Brain microvascular endothelial cell (primary cell): ENCODE measurements at places on chromosomes 5 and 9.

DNA sequence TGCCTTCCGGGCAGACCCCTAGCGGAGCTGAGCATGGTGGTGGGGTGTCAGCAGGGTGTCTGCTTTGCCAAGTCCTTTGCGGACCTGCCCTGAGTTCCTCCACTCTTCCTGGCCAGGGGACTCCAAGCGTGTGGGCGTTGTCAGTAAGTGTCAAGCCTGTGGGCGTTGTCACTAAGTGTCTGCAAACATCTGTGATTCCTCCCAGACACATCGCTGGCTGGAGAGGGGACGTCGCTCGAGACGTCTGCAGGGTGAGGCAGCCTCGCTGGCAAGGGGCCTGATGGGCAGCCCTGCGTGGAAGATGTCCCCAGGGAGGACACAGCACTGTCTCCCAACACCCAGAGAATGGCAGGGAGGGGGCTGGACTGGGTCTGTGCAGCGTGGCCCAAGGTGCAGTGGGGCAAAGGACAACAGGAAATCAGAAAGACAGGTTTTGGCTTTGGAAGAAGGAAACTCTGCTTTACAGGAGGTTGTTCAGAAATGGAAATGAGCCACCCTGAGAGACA, 28.8 kb downstream of the ADAMTSL2 start:
- DNase-seq = no peak

DNA sequence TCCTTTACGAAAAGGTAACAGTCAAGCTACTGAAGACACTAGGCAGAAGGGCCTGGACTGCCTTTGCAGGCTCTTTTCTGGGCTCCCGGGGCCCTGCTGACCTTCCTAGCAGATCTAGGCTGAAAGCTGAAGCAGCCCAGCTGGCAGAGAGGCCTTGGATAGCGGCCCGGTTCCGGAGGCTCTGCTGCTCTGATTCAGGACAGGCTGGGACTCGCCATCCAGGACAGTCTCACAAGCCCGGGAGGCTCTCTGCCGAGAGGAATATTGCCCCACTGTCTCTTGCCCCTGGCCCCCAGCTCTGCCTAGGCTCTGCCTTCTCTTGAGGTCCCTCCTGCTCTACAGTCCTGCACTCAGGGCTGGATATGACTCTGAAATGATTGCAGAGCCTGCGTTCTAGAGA, 67.8 kb downstream of the PSD2 start:
- DNase-seq = no peak

DNA sequence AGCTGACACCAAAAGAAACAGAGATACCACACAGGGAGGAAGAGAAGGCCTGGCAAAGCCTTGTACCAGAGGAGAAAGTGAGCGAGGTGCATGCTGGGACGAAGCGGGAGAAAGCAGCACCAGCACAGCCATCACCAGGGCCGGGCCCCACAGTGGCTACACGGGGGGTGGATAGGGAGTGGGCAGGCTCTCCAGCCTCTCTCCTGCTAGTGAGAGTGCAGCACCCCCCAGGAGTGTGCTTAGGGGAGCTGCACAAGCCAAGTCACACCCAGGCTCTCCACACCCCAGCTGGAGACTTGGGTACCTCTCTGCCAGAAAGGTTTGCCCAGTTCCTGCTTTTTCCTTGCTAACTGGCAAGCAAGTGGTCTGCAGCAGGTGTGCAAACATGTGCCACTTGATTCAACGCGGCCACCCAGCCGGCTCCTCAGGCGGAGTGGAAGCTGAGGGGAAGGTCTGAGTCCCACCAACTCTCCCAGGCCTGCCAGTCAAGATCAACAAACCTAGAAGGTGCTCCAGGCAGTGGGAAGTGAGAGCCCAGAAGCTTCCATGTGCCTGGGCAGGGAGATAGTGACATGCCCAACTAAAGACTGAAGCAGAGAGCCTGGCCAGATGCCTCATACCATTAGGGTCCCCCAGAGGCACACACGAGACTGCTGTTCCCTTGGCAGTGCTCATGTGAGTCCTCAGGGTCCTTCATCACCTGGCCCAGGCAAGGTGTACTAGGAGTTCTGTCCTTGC, 39.9 kb downstream of the BICD2 start:
- DNase-seq = no peak

DNA sequence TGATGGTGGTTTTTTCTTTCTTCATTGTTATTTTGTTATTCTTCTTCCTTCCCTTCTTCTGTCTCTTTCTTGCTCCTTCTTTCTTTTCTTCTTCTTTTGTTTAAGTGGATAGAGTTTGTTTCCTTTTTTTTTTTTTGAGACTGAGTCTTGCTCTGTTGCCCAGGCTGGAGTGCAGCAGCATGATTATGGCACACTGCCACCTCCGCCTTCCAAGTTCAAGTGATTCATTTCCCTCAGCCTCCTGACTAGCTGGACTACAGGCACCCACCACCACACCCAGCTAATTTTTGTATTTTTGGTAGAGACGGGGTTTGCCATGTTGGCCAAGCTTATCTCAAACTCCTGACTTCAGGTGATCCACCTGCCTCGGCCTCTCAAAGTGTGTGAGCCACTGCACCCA, 40.3 kb downstream of the JAK2 start:
- DNase-seq = peak; percentile 26

DNA sequence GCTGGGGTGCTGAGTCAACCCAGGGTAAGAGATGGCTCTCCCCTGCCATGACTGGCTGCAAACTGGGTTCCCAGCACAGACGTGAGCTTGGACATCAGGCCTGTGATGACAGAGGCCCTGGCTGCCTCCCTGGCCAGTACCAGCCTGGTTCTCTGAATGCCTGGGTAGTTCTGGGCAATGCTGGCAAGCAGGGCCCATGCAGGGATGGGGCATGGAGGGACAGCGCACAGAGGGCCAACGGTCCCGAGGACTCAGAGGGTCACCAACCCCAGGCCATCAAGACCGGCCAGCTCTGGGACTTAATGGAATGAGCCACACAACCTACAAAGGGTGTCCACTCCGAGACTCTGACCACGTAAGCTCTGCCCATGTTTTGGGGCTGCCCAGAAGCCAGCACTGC, 241.4 kb downstream of the FSTL4 start:
- DNase-seq = no peak

- no peak for DNase-seq
These were observed 134.9 kb upstream of the ADCY2 start for GRCh38 chr5:7261049-7261448.

GRCh38 chr5:176823869-176824412, 13.6 kb downstream of the UNC5A start:
- DNase-seq = no peak

GRCh38 chr5:110268985-110269384, 457.5 kb downstream of the TMEM232 start:
- DNase-seq = no peak

- no peak for DNase-seq
These were observed 29.5 kb downstream of the SURF6 start for GRCh38 chr9:133306242-133307204.

DNA sequence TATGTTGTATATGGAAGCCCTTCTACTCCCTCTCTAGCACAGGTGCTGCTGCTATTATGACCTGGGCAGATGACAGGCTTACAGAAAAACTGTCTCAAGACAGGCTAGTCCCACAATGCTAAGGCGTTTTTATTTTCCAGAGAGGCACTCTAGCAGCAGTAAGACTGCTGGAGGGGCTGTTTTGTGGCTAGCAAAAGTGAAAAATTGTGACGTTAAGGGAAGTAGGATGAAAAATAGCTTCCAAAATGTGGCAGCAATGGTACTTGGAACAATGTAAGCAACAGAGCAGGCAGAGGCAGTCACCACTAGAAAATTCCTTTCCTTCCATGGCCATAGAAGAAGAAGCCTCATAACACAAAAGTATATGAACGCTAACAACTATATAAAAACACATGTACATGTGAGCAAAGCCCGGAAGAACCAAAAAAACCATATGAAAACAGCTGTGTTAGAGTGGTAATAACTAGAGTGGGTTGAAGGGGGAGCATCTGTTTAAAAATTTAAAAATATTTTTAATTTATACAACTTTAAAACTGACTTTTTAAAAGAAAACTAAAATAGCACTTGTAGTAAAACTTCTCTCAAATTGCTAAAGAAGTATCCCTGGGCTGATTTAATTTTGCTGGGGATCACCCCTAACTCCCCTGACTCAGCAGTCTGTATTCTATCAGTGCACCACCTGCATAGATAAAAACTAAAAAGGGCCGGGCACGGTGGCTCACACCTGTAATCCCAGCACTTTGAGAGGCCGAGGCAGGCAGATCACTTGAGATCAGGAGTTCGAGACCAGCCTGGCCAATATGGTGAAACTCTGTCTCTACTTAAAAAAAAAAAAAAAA, 30.6 kb downstream of the CLINT1 start:
- no peak for DNase-seq

DNA sequence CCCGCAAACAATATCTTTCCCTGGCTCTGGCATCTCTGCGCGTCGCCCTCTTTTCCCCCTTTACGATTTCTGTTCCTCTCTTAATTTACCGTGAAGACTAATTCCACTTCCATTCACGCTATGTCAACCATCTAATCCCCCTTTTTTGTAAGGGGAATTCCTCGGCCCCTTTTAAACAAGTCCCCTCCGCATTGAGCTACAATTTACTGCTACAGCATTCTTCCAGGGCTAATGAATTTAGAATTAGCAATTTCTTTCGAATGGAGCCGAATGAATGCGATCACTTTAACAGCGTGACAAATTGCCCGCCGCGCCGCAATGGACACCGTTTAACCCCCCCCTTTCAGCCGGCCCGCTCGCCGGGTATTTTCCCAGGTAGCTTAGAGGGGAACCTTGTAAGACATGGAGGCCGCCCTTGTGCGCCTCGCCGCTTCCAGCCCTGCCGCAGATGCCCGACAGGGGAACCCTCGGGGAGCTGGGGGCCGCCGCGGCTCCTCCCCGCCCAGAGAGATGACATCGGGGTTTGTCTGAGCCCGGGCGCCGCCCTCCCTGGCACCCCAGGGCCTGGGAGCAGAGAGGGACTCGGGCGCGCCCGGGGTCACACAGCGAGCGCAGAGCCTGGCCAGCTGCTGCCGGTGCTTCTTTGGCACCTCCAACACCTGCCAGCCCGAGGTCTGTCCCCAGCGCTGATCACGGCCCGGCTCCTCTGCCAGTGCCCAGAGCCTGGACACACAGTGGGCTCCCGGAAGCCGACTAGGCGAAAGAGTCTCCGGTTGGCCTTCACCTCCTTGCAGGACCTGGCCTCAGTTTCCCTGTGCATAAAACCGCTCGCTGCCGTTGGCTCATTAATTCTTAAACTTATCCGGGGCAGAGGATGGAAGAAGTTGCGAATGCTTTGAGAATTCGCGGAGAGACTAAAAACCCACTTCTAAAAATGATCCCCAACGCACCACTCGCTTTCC, 1.3 kb downstream of the PRDM12 start:
- no peak for DNase-seq

- no peak for DNase-seq
These were observed 122.3 kb upstream of the POC5 start for GRCh38 chr5:75839547-75839946.

GRCh38 chr5:138490648-138491283, 25.5 kb downstream of the EGR1 start:
- no peak for DNase-seq

DNA sequence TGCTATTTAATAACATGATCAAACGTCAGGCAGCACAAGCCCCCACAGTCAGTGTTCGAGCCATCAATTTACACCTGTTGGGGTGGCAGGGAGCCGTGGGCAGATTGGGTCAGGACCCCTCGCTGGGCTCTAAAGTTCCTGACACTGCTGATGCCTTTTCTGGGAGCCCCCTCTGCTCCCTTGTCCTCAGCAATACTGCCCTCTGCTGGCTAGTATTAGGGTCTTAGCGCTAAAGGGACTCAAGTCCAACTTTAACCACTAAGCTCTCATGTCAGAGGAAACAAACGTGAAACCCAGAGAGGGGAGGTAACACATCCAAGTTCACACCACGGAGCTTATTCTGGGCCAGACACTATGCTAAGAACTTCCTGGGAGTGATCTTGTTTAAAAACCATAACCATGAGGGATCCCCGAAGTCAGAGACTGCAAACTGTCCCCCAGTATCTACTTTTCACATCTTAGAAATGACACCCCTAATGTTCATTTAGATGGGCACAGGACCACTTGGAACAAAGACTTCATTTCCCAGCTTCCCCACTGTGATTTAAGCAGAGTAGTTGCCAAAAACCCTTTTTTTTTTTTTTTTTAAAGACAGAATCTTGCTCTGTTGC, 20.4 kb downstream of the ANKS6 start:
- DNase-seq = peak; percentile 62

DNA sequence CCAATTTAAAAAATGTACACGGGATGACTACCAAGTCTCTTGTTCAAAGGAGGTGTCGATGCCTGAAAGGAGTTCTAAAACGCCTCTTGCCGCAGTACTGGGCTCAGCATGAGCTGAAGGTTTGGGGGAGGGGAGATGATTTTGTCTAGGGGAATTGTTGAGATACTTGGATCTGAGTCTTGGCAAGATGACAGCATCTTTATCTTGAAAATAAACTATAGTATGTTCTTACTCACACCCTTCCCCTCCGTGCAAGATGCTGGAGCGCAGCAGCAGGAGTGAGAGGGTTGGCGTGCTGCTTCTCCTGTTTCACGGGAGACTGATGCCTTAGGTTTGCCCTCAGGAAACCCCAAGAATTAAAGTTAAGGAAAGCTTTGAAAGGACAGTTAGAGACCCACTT, 47.3 kb downstream of the FAM78A start:
- DNase-seq = peak; percentile 82

GRCh38 chr5:68285851-68286611, 70.5 kb downstream of the PIK3R1 start:
- DNase-seq = no peak

DNA sequence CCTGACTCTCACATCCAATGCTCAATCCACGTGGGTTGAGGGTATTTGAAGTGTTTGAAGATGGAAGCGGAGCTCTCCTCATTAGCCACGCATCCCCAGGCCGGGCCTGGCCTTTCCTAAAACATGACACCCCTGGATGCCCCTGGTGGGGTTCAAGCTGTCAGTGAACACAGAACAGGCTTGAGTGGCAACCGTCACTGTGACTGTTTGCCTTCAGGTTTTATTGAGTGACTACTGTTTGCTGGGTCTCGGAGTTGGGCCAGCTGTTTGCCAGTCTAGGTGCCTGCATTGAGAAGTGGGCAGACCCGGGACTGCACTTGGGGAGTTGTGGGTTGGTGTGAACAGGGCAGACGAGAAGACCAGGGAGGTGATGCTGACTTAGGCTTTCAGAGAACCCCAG, 7.8 kb upstream of the OLFM1 start:
- DNase-seq = no peak

DNA sequence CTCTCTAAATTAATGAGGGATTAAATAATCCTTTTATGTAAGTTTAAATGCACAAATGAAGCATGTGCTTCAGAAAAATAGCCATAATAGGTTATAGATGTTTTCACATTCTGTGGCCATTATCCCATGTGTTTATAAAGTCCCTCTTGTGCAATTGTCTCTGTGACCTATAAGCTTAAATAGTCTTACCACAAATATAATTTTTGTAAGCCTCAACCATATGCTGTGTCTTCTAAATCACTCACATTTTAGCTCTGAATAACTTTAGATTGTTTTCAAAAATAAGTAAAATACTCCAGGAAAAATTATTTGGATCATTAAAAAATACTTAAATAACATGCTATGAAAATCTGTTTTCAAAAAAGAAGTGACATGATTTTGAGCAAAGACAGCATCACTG, 1894.7 kb downstream of the MAT2B start:
- DNase-seq = no peak
